Left ventricle myocardium inferior (tissue), 1 donor: ENCODE measurements at places on chromosomes 4 and X. TPM values are rescaled to one million over a fixed set of nuclear protein-coding genes. Genes with fewer than 3 reads are reported as not detected.

The POF1B gene
- total RNA-seq: 4.7 TPM

GRCh38 chr4:74456849-74457395 lies 12.0 kb downstream of the AREG start:
- DNase-seq: no peak

- DNase-seq: no peak
These were observed 692.5 kb downstream of the C4orf33 start for GRCh38 chr4:129788486-129788885.

DNA sequence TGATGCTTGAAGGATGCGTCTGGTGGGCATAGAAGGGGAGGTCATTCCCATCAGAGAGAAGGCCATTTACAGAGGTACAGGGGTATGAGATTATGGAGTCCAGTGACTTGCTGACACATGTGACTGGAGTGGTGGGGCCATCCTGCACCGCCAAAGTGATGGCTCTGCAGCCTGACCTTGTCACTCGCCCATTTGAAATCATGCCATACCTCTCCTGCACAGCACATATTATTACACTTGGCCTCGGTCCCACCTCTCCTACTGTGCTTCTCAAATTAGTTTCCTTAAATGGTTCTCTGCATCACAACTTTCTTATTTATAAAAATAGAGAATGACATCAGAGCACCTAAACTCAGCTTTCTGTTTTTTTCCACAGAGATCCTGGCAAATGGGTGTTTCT lies 60.7 kb upstream of the HAND2 start:
- peak; percentile 21 for DNase-seq

- DNase-seq: no peak
These were observed 40.9 kb upstream of the NYX start for GRCh38 chrX:41406201-41406600.

GRCh38 chr4:1195109-1195671 lies 22.8 kb upstream of the SPON2 start:
- no peak for DNase-seq

The CT45A10 gene
- total RNA-seq: not detected

DNA sequence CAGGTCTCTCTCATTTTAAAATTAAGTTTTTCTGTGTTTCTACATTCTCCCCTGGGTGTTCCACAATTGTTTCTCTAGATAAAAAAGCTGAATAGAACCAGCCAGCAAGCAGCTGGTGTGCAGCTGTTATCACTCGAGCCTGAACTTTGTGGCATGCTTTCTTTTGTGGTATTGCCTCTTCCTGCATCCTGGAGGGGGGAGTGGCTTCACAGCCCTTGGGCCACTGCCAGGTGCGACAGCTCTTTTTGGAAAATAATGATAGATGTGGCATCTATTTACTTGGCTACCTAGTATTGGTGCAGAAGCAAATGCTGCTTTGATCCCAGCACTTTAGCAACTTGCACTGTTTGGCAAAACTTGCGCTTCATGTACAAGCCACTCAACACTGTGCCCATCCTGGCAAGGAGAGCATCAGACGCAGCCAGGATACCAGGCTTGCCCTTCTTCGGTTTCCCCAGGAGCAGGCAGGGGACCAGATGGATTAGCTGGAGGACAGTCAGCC lies 69.4 kb downstream of the HMGB2 start:
- DNase-seq: peak; percentile 65

DNA sequence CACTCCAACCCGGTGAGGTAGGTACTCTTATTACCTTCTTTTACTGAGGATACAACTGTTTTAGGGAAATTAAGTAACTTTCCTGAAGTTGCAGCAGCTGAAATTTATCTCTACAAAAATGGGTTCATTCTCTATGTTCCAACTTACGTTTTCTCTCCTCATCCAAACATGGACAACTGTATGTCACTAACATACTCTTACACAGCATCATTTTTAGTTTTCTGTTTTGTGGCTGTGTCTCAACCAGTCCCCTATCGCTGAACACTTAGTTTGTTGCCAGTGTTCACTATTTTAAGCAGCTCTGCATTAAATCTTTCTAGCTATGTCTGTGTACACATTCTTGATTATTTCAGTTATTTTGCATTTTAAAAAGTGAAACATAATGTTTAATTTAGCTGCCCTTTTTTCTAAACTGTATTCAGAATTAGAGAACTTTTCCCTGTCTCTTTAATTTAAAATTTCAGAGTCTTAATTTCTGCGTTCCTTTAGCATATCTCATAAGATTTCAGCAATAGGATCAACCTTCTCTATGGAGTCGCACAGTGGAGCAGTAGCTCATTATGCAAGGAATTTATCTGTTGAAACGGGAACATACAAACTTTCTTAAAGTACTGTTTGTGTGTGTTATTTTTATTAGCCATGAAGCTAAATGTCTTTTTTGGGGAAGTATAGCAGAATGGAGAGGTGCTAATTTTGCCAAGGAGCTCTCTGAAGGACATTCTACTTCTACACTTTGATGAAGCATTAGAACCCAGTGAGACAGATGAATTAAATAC lies 3.8 kb downstream of the SGMS2 start:
- DNase-seq: no peak

The HTR2C gene
- not detected for total RNA-seq

The ARSJ gene
- total RNA-seq: 1.2 TPM

- no peak for DNase-seq
These were observed 17.5 kb downstream of the ANKRD50 start for GRCh38 chr4:124694946-124695598.

- no peak for DNase-seq
These were observed 178.4 kb downstream of the MGST2 start for GRCh38 chr4:139844057-139844456.

- DNase-seq: no peak
These were observed 18.0 kb downstream of the CXCL2 start for GRCh38 chr4:74081035-74081434.

DNA sequence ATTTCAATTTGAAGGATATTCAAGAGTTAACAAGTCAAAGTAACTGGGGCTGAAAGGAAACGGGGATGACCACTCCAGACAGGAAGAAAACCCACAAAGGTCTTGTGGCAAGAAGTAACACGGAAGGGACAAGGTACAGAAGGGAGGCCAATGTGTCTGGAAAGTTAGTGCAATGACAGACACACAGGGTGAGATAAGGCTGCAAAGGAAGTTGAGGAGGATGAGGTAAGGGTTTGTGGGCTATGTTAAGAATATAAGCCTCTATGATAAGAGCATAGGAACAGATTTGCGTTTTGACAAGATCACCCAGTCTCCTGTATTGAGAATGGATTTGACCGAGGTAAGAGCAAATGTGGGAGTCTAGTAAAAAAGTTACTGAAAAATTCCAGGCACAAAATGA lies 21.9 kb upstream of the EMCN start:
- DNase-seq: no peak

DNA sequence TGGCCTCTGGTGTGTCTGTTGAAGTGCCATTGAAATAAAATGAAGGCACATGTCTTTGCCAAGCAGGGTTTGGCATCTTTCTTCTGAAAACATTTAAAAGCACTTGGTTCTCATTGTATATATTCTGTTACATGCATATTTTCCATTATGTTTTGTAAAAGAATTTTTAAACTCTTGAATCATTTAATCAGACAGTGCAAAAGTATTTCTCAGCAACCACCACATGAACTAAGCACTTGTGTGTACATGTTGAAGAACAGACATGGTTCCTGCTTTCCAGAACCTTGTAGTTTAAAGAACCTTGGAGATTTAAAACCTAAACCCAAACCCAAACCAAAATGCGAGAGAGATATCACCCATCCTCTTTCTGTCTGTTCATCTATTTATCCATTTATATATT lies 220.3 kb upstream of the GIMD1 start:
- DNase-seq: no peak

DNA sequence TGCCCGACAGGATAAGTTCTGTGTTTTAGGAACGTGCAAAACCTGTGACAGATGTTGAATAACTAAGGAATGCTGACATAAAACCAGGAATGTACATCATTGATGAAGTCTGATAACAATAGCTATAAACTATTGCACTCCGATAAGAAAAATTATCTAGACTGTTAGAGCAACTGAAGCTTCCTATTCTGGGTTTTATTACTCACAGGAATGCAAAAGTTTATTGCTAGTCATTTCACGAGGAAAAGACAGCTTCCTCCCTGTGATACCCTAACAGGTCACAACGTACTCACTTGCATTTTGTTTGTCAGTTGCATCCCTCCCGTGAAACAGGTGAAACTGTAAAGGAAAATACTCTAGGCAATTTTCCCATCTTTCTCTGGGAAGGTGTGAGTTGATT lies 65.9 kb downstream of the CLDN22 start:
- DNase-seq: no peak

DNA sequence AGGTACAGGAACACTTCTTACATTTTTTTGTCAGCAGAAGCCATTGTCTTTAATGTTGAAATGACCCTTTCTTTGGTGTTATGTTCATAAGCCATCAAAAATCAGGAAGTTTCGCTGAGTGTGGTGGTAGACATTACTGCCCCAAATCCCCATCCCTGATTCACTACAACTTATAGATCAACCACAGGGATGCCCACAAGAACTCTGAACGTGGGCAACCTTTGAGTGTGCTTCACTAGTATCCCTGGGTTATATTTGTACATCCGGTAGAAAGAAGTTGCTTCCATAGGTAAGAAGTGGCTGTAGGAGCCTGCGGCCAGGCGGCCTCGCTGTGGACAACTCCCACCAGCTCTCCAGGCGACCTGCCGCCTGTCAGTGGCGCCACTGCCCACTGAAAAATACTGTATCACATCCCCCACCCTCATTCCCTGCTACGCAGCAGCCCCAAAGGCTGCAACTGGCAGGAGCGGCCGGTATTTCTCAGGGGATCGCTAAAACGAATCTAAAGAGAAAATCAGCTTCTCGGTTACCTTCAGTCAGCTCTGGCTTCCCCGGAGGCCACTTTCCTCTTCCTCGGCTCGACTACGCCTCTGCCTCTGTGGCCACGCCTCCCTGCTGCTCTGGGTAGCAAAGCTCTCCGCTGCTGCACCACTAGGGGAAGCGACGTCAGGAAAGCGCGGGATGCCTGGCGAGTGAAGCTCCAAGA lies 13.9 kb upstream of the ETDC start:
- peak; percentile 22 for DNase-seq

DNA sequence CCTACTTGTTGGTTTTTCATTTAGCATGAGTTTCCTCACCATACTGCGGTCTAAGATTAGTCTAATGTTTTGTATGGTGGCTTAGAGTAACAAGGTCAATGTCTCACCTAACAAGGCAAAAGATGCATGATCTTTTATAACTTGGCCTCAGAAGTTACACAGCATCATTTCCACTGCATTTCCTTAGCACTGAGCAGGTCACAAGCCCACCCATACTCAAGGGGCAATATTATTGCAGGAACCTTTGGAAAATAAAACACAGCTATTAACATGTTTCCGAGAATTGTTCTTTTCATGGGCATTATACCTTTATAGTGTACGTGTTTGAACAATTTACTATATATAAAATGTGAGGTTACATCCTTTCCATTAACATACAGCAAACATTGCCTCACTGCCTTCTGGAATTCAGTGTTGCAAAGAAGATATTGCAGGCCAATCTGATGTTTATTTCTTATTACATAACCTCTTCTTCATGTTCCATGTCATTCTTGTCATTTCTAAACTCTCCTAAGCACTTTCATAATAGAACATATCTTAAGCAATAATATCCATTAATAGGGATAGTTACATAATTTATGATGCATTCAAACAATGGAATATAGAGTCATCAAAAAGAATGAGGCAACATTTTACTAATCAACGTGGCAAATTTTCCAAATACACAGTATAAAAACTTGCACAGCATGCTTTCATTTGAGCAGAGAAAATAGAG lies 153.8 kb downstream of the AREG start:
- no peak for DNase-seq
